ENCODE measurements at places on chromosomes 2 and 18.
A peak's percentile ranks its signal among the peaks of the same experiment; 100 is the strongest.

GRCh38 chr2:46876741-46877384, 38.7 kb downstream of the MCFD2 start:
- no peaks in the 10 kb centered on the region for H3K36me3 ChIP-seq
- DNase-seq = no peak
- H3K27me3 ChIP-seq = no peaks in the 10 kb centered on the region
- H3K27ac ChIP-seq = peak overlapping the region; percentile 55

GRCh38 chr2:120231564-120231973, 8.4 kb upstream of the TMEM185B start:
- H3K27me3 ChIP-seq = no peaks in the 10 kb centered on the region
- H3K4me3 ChIP-seq = peak overlapping the region; percentile 46
- no peaks in the 10 kb centered on the region for H3K36me3 ChIP-seq
- H3K4me1 ChIP-seq = peaks cover 13% of the 10 kb centered on the region
- H3K27ac ChIP-seq = no peak overlapping the region

GRCh38 chr2:70305531-70305930, 3.7 kb upstream of the FAM136A start:
- H3K4me3 ChIP-seq = no peak overlapping the region
- H3K4me1 ChIP-seq = peaks cover 16% of the 10 kb centered on the region
- H3K27me3 ChIP-seq = no peaks in the 10 kb centered on the region
- no peak overlapping the region for H3K27ac ChIP-seq
- DNase-seq = no peak

GRCh38 chr2:216033403-216033802, 20.1 kb upstream of the MREG start:
- H3K4me3 ChIP-seq = no peak overlapping the region
- no peaks in the 10 kb centered on the region for H3K36me3 ChIP-seq
- no peaks in the 10 kb centered on the region for H3K4me1 ChIP-seq
- H3K27ac ChIP-seq = no peak overlapping the region

GRCh38 chr2:24691806-24692205, 101.4 kb downstream of the PTRHD1 start:
- no peaks in the 10 kb centered on the region for H3K36me3 ChIP-seq
- no peak overlapping the region for H3K4me3 ChIP-seq
- H3K4me1 ChIP-seq = peaks cover 10% of the 10 kb centered on the region
- no peak overlapping the region for H3K27ac ChIP-seq
- DNase-seq = no peak
- H3K27me3 ChIP-seq = no peaks in the 10 kb centered on the region

Data from esophagus muscularis mucosa (tissue), 4 donors.